Vagina (tissue), 2 donors: ENCODE measurements at places on chromosomes 2 and 18. TPM values are rescaled to one million over a fixed set of nuclear protein-coding genes. Genes with fewer than 3 reads are reported as not detected.

- DNase-seq, result no peak
Measured at GRCh38 chr2:236088368-236089057, 79.7 kb downstream of the GBX2 start.

DNA sequence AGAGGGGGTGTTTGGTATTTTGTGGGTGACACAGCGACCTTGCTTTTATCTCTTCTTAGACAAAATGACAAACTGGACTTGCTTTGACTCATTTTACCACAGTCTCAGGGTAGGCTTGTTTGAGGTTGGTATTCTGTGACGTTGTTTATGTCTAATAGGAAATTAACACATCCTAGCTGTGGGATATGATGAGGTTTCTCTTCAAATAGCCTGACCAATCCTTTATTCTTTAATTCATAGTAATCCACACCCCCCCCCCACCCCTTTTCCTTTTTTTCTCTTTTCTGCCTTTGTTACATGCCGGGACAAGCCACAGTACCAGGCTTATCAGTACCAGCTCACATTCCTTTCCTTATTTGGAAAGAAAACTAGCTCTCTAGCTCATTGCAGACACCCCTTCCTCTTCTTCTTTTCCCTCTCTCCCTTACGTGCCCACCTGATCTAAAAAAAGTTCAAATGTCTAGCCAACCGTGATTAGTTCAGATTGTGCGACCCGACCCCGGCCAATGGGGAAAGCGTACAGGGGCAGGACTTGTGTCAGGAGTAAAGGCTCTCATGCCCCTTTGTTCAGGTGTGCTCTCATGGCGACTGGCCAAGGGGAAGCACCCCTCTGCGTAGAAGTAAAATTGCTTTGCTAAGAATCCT is 52.2 kb upstream of the PTPRM start:
- no peak for DNase-seq

DNA sequence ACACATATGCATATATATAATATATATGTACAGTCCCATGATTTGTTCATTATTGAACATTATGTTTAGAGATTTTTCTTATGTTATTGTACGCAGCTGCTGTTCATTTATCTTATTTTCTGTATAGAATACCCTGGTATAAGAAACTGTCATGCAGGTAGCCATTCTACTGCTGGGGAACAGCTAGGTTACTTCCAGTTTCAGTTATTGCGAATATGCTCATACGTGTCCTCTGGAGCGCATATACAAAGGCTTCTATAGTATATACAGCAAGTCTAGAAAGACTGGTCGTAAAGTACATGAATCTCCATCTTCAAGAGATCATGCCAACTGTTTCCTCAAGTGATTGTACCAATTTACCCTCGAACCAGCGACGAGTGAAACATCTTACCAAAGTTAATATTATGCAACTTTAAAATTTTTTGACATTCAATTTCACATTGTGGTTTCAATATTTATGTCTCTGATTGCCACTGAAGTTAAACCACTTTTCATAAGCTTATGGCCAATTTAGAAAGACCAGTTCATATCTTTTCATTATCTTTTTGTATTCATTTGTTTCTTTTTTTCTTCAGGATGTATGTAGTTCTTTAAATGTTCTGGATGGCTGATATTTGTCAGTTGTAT is 53.5 kb downstream of the RDH14 start:
- no peak for DNase-seq

The GPR45 gene
- total RNA-seq, result not detected

DNA sequence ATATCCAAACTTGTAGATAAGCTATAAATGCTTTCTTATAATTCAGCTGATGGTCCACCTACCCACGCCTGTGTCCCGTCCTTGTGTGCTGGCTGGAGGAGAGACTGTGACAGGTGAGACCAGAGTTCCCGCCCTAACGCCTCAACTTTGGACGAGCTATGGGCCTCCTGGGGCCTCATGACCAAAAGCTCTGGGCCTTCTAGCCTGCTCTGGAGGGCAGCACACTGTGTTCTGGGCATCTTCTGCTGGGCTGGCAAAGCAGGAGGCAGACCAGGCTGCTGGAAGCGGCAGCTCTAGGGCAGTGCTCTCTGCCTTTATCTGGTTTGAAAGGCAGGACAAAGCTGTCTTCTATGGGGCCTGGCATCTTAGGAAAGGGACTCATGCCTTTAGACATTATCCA is 26.0 kb upstream of the PAX8 start:
- DNase-seq, result no peak

DNA sequence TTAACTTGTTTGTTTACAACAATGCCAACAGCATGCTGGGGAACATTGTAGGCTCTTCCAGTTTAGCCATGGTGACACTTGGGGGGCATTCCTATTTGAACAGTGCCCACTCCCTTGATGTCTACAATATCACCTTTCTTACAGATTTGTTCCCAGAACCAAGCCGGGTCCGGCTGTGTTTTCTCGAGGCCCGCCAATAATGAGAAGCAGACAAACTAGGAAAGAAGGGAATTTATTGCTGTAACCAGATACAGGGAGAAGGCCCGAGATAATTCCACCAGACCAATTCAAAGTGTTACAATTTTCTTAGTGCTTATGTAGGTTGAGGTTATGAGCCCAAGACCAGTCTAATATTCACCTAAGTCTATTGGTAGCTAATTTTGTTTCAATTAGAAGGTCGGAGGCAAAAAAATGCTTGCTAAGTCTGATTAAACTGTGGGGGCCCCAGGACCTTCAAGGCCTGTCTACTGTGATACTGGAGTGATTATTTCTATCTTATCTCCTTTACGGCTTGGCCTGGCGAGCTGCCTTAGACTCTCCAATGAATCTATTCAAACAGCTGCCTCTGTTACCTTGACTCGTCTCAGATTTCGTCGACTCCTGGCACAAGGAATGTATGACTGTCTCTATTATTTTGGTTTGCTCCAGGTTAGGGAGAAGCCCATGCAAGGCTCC is 59.1 kb upstream of the PSME4 start:
- DNase-seq, result no peak

DNA sequence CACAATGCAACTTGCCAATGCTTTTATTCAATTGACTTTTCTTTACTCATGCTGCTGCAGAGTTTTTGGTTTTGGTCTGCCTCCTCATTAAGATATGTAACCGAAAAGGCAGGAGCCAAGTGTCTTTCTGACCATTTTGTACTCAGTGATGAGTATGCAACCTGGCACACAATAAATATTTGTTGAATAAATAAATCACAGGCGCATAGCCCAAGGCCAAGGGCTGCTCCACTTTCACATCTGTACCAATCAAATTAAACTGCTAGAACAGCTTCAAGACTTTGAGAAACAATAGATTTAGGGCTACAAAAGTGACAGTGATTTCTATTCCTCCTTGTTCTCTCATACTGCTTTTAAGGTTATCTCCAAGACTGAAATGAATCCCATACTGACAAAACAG is 828.2 kb downstream of the RNF144A start:
- DNase-seq, result no peak

DNA sequence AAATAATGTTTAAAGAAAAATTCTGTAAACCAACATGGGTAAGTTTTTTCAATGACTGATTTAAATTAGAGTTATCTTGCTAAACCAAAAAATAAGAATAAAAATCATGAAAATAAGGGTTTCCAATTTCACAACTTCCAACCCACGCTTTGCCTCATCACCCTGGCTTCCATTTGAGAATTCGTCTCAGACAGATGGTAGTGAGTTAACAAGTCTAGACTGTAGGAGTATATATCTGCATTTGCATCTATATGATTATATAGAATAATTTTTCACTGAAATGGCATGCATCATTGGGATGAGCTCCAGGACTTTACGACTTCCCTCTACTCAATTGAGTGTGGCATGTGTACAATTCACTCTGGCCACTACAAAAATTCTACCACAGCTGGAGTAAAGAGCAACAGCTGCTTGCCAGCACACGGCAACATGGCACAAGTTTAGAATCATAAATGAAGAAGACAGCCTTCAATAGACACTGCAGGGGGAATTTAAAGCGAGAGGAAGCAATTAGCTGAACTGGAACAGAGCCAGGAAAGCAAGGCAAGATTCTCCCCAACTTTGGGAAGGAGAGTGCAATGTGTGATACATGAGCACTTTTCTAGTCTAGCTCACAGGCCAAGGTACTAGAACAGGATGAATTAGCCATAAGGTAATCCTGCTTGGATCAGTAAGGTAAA is 1673.5 kb upstream of the CELF4 start:
- no peak for DNase-seq

The EVX2 gene
- 0.98 TPM for total RNA-seq

- no peak for DNase-seq
Measured at GRCh38 chr2:74714691-74715080, 60.6 kb downstream of the SEMA4F start.

The STAT4 gene
- total RNA-seq, result 9.1 TPM

The SEPTIN10 gene
- total RNA-seq, result 107 TPM
